ENCODE measurements at places on chromosomes 2 and 18.
A peak's percentile ranks its signal among the peaks of the same experiment; 100 is the strongest.

- DNase-seq = no peak
Measured at GRCh38 chr2:29293830-29294438, 178.7 kb downstream of the CLIP4 start.

- no peak for DNase-seq
Measured at GRCh38 chr2:18957909-18958308, 368.5 kb upstream of the NT5C1B start.

- peak; percentile 90 for DNase-seq
Measured at GRCh38 chr2:75503048-75503607, 57.6 kb downstream of the EVA1A start.

DNA sequence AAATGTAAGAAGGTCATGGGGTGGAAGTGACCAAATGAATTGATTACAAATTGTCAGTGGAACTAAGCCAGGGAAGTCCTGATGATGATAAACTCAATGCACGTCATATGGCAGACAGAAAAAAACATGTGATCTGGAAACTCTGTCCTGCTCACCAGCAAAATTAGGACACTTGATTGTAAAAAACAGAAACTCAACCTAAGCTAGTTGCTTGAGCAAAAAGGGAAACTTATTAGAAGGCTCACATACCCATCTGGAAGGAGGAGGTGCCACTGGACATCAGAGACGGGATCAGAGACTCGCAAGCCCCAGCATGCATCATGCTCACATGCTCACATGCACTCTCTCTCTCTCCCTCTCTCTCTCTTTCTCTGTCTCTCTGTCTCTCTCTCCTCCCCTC is 96.8 kb downstream of the SP3 start:
- DNase-seq = no peak

GRCh38 chr2:240482141-240482540 is 46.7 kb downstream of the GPC1 start:
- no peak for DNase-seq

DNA sequence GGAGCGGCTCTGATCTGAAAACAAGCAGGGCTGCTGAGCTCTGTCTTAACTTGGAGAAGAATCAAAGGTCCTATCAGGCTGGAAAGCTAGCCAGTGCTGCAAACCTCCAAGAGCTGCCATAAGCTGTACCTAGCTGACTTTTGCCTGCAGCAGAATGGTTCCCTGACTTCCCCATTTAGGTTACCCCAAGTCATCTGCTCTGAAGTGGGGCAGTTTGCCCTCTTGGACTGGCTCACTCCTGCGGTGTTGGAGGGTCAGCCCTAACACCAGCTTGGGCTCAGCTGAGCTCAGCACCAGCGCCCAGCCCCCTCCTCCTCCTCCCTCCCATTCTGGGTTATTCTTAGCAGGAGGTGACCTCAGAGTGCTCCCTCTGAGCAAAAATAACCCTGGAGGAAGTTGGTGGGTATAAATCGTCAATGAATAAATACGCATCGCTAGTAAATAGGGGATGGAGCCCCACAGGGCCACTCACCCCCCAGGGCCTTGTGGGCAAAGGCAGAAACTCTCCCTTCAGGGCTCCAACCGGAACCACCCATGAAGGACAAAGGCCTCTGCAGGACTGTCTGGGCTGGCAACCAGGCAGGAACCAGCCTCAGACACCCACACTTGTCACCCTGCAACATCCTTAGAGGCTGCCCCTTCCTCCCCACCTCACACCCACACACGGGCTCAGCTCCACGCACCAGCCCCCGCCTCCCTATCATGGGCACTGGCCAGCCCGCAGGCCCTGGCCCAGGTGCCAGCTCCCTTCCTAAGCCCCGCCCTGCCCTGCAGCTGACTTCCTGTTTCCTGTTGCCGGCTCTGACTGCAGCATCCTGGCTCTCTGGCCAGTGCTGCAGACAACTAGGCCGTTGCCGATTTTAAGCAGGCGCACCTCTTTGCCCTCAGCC is 46.9 kb downstream of the DNMT3A start:
- no peak for DNase-seq
